ENCODE measurements at places on chromosomes 12 and 14.

GRCh38 chr12:115968211-115968610, 309.3 kb downstream of the MED13L start:
- no peak for DNase-seq

GRCh38 chr12:131611416-131612091, 99.3 kb upstream of the SFSWAP start:
- DNase-seq = no peak

DNA sequence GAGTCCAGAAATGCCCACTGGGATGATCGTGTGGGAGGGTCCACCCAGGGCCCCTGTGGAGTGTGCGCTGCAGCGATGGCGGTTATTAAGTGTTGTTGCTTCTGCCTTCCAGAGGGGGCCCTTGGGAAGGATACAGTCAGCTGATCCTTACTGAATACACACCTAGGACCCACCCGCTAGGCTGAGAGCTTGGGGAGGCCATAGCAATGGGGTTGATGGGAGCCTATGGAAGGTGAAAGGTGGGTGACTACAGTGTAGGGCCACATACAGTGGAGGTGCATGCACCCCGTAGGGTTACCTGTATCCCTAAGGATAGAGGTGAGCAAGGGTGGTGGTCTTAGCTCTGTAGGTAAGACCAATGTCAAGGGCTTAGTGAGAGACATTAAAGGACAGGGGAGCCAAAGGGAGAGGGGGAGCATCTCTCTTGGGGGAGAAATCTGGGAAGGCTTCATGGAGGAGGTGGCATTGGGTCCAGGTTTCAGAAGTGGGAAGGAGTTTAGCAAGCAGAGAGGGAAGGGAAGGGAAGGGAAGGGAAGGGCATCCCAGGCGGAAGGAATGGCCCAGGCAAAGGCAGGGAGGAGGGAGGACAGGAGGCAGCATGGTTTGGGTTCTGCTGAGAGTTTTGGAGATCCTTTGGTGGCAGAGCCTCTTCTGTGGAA, 73.1 kb upstream of the RIN3 start:
- no peak for DNase-seq

GRCh38 chr14:26867171-26867757, 269.4 kb upstream of the NOVA1 start:
- no peak for DNase-seq

- no peak for DNase-seq
Observed at GRCh38 chr14:61972711-61973110, 210.5 kb downstream of the SNAPC1 start.

- peak; percentile 17 for DNase-seq
Observed at GRCh38 chr12:26471560-26471959, 276.2 kb downstream of the SSPN start.

GRCh38 chr14:49641697-49642129, 6.7 kb upstream of the DNAAF2 start:
- no peak for DNase-seq

DNA sequence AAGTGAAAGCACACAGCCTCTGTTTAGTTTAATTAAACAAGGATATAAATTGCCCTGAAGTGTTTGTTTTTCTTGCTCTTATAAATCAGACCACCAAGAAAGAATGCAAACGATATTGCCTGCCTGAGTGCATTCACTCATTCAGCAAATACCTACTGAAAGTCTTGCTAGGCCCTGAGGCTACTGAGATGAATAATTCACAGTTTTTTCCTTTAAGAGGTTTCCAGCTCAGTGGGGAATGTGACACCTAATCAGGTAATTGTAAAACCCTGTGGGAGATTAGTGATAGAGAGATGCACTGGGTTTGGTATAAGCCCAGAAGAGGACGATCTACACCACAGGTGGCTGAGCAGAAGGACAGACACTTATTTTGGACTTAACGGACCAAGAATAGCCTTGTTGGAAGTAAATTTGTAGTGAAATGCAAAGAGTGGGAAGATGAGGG, 151.4 kb downstream of the SLC35F4 start:
- DNase-seq = no peak

Measured in GM04504 (cell line).